ENCODE measurements at places on chromosomes 2 and 18.

DNA sequence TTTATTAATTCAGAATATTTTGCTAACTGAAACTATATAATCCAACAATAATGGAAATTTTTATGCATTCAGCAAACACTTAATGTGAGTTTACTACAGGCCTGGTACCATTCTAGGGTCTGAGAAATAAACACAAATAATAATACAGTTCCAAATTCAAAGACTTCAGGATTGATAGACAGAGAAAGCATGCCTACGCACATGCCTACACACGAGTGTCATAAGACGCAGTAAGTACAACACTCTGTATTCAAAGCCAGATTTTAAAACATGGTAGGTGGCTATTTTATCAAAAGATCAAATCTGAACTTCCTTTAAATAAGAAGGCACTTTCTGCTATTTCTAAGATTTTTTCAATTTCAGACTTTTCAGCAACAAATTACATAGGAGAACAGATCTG lies 346.9 kb downstream of the NCKAP5 start:
- no peak for DNase-seq

- DNase-seq, result no peak
Observed at GRCh38 chr2:69307579-69308064, 79.4 kb downstream of the GFPT1 start.

GRCh38 chr2:68487773-68488355 lies 20.5 kb downstream of the APLF start:
- DNase-seq, result no peak

DNA sequence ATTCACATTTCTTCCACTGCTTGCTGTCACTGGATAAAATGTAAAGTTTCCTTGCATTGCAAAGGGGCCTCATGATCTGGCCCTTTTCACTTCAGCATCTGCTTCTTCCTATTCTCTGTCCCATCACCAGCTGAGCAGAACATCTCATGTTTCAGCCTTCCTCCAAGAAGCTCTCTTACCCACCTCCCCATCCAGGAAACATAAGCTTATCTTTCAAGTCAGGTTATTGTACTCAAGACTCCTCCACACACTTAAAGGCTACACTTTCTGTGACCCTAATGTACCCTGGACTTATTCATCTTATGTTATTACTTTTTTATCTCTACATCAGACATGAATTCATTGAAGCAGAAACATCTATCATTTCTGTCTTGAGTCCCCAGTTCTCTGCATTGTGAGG lies 230.5 kb downstream of the PMAIP1 start:
- no peak for DNase-seq

- no peak for DNase-seq
Observed at GRCh38 chr2:856041-856440, 94.6 kb upstream of the SNTG2 start.

GRCh38 chr2:88329815-88330603 lies 122.5 kb downstream of the FOXI3 start:
- no peak for DNase-seq

- DNase-seq, result no peak
Observed at GRCh38 chr2:108616318-108616717, 82.0 kb downstream of the LIMS1 start.

GRCh38 chr2:240522406-240522805 lies 35.4 kb downstream of the ANKMY1 start:
- no peak for DNase-seq

- no peak for DNase-seq
Observed at GRCh38 chr2:60899892-60900249, 18.5 kb downstream of the REL start.

DNA sequence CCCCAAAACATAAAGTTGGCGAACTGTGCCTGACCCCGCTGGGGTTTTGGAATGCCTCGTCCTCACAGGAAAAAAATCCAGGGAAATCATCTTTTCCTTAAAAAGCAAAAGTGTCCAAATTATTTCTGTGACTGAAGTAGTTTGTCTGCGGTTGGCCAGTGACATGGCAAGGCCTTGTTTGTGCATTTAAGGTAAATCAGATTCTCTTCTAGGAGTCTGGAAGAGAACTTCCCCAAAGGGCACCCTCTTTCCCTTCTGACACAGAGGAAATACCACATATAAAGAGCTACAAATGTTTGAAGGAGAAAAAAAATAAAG lies 737 bp upstream of the CYB5A start:
- no peak for DNase-seq

GRCh38 chr2:71670430-71670795 lies 217.1 kb downstream of the DYSF start:
- no peak for DNase-seq

GRCh38 chr2:53583583-53583982 lies 184.0 kb upstream of the CHAC2 start:
- no peak for DNase-seq

GRCh38 chr2:101003278-101003775 lies 1.2 kb downstream of the RPL31 start:
- no peak for DNase-seq

GRCh38 chr2:182245963-182246362 lies 180.9 kb downstream of the PDE1A start:
- no peak for DNase-seq

DNA sequence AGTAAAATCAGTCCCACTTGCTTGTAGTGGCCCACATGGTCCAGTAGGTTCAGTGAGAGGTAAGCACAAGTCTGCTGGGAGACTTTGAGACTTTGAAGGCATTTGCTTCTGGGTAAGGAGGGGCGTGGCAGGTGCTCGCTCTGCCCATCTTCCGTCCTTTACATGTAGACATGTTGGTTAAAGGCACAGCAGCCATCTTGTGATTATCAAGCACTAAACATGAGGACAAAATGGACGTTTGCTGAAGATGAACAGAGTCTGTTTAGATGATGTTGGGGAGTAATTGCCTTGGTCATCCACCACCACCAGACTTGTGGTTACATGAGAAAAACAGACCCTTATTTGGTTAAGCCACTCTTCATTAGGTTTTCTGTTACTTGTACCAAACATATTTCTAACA lies 252.8 kb upstream of the PARD3B start:
- no peak for DNase-seq

DNA sequence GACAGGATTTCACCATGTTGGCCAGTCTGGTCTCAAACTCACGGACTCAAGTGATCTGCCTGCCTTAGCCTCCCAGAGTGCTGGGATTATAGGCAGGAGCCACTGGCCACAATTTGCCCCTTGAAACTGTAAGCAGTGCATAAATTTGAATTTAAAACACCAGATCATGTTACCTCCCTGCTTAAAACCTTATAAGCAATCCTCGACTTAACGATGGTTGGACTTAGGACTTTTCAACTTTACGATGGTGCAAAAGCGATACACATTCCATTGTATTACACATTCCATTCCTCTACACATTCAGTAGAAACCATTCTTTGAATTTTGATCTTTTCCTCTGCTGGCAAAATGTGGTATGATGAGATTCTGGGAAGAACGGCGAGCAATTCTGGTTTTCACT lies 23.2 kb upstream of the EFR3B start:
- no peak for DNase-seq

DNA sequence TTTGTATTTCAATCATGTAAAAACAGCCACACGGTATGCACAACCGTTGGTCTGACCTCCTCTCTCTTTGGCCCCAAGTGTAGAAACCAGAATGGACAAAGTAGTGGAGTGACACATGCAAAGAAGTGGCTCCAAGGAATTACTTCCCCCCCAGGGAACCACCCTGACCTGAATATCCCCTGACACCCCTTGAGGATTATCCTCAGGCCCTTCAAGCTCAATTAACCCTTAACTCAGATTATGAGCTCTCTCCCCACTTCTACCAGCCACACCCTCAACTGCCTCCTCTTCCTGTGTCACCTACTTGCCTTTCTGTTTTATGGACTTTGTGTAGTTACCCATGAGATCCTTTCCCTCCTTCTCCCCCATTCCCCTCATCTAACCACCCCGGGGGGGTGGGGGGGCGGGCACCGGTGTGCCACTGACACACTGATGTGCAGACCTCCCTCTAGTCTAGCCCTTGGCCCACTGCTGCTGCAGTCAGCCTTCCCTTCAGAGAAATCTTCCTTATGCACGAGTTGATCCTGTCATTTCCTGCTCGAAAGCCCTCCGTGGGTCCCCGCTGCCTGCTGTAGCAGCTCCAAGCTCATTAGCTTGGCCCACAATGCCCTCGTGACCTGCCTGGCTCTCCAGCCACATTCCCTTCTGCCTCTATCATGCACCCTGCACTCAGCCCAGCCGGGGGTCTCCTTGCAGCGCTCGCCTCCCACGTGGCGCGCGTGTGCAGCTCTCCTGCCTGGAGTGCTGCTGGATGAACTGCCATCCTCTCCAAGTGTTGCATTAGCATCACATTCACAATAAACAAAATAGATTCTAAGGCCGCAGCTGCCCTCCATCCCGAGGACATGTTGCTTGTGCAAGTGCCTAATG lies 40.1 kb upstream of the TMEM177 start:
- DNase-seq, result no peak

DNA sequence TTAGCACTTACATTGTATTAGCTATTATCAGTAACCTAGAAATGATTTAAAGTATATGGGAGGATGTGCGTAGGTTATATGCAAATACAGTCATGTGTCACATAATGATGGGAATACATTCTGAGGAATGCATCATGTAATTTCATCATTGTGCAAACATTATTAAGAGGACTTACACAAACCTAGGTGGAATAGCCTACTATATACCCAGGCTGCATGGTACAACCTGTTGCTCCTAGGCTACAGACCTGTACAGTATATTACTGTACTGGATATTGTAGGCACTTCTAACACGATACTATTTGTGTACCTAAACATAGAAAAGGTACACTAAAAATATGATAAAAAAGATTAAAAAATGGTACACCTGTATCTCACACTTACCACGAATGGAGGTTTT lies 7.9 kb downstream of the RIF1 start:
- DNase-seq, result no peak

- DNase-seq, result no peak
Observed at GRCh38 chr2:33412920-33413319, 63.5 kb upstream of the RASGRP3 start.

DNA sequence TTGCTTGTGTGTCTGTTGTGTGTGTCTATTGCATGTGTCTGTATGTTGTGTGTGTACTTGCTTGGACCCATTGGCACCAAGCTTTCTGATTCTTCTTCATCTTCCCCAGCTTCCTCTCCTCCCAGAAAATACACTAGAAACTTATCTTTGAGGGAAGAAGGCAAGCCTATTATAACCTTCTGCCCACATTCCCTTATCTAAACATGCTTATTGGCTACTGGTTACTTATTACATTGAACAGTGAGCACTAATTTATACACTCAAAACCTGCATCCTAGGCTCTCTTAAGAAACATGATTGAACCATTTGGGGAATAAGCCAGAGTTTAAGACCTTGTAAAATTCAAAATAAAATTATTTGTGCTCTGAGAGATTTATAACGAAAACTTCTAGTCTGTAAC lies 26.5 kb downstream of the SLC9A4 start:
- DNase-seq, result no peak

- no peak for DNase-seq
Observed at GRCh38 chr18:52536039-52536438, 196.0 kb downstream of the DCC start.

GRCh38 chr18:10566390-10566789 lies 40.6 kb downstream of the NAPG start:
- no peak for DNase-seq

GRCh38 chr2:52260904-52261303 lies 1229.0 kb upstream of the NRXN1 start:
- DNase-seq, result no peak

DNA sequence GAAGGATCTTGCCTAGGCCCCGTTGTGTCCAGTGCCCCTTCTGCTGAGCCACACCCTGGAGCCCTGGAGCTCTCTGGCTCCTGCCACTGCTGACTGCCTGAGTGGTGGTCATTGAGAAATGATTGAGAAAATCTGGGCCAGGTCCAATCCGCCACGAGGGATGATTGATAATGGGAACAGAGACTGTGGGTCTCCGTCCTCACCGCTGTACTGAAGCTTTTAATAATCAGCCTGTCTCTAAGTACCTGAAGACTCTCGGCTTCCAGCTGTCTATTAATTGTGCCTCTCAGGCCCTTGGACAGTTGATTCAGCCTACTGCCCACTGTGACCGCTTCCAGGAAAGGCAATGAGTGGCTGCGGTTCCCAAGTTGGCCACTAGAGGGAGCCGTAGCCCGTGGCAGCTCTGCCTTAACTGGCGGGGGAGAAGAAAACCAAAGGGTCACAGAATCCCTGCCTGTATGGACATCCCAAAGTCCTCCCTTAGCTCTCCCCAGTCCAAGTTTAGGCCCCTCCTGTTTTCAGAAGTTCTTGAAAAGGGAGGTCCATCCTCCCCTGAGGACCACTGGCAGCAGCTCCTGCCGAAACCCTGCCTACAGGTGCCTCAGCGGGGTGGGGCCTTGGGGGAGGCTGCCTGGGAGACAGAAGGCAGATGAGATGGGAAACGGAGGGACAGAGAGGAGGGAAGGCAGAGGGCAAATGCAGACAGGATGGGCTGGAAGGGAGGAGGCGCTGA lies 213.6 kb downstream of the TNS1 start:
- DNase-seq, result peak; percentile 59

- no peak for DNase-seq
Observed at GRCh38 chr18:3645384-3646156, 195.6 kb downstream of the TGIF1 start.

- DNase-seq, result no peak
Observed at GRCh38 chr2:214578442-214578841, 167.6 kb downstream of the VWC2L start.

DNA sequence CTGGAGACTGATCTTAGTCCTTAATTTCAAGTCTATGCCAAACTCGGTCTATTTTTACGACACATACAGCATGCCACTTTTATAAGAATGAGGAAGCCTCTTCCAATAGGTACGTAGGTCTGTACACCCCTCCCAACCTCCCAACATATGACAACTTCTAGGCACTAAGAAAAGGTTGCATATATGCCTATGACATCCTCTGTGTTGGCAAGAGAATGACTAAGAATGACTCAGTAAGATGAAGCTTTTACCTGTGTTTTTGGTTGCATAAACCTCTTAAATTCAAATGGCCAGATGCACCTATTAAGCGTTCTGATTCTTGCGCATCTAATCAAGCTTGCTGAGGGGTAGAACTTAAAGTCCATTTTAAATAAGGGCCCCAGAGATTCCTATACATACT lies 586.4 kb upstream of the ZEB2 start:
- no peak for DNase-seq

DNA sequence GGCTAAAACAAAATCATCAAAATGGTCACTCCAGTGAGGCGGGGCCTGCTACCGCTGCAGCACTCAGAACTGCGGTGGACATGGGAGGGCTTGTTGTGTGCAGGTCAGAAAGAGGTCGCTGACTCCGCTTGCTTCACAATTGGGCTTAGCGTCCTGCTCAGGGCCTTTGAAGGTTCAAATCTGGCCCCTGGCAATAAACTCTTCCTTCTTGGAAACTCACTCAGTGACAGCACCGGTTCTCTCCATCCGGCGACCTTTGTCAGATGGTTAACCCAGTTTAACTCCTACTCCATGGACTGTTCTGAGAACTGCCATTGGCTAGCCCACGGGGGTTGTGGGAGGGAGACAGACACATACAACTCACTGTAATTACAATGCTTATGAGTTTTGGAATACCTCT lies 29.0 kb upstream of the LAPTM4A start:
- DNase-seq, result no peak

- DNase-seq, result no peak
Observed at GRCh38 chr18:21194871-21195771, 46.9 kb upstream of the GREB1L start.
